ENCODE measurements at places on chromosomes 13 and 19.

DNA sequence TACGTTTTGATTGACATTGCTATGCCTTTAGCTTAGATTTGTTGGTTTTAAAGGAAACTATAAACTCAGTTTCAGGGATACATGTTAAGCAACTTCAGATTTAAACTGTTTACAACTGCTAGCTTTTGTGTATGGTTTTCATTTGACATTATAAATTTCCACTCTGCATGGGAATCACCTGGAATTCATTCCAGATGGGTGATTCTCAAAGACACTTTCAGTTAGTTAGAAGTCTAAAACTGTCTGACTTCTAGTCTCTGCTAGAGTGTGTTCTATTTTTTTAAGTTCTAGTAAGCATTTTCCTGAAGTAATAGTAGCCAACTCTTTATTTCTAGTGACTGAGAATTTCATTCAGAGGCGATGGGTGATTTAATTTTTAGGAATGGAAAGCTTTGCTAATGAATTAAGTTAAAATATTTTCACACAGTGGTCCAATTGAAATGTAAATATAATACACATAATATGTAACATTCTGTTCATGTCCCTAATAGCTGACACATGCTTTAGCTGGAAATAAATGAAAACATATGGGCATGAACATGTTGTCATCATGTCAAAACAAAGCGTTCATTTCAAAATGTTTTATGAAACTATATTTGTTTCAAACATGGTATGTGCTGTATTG lies 58.3 kb upstream of the CSNK1A1L start:
- DNase-seq: peak; percentile 21

DNA sequence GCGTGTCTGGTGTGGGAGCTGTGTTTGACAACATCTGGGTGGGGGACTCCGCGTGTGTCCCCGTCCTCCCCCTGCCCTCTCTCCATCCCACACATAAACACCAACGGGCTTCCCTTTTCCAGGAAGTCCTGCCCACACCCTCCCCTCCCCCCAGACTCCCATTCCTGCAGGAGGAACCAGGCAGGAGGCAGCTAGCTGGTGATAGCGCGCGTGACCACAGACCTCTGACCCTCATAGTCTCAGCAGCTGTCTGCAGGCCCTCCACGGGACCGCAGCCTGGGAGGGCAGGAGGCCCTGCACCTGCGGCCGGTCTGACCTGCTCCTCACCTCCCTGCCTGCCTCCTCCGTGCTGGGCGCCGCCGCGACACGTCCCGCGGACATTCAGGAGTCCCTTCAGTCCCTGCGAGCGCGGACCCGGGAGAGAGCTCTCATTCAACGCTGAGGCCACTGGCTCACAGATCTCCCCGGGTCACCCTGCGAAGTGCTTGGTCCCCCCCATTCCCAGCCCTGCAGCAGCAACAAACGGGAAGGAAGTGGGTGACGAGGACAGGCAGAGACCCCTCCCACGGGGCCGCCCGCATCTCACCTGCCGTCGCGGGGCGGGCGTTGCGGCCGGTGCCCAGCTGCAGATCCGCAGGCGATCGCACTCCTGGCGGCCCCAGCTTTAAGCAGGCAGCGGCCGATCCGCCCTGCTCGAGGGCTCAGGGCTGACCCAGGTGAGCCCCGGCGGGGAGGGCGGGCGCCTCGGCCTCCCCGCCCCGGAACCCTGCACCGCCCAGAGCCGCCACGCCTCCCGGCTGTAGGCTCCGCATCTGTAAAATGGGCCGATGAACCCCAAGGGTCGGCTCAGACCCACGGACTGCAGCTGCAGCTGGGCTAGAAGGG lies 1.1 kb upstream of the ACP5 start:
- DNase-seq: peak; percentile 32

GRCh38 chr19:21256722-21257121 lies 72.5 kb downstream of the ZNF708 start:
- peak; percentile 28 for DNase-seq

DNA sequence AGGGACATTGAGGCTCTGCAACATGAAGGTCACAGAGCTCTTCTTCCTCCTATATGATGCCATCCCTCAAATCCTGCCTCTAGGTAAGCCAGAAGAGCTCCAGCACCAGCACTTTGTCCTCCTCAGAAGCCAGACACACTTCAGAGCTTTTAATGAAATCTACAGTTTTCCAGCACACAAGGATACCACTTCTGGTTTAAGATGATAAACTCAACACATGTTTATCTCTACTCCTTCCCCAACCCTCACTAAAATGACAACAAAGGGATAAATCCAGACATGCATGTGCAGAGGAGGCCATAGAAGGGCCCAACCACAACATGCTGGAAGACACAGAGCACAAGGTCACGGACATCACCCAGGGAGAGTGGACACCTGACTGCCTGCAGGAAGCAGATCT lies 195.3 kb downstream of the USP12 start:
- DNase-seq: no peak

GRCh38 chr19:39139971-39140453 lies 14.4 kb downstream of the PAK4 start:
- DNase-seq: no peak

- no peak for DNase-seq
Measured at GRCh38 chr19:38537071-38537936, 80.4 kb downstream of the MAP4K1 start.

DNA sequence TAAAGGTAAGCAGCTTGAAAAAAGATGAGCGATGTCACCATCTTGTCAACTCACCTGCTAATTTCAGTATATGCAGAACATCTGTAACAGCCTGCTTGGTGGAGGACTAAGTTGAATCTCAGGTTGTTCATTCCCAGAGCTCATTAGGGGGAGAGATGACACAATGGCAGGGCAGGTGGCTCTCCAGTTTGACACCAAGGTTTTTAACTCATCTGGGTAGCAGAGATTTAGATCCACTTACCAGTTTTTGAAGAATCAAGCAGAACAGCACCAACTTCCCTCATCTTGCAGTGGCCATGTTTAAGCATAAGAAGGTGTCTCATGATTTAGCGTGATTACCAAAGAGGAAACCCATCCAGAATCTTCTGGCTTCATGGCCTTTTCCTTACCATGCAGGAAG lies 168.3 kb downstream of the TSHZ3 start:
- no peak for DNase-seq

DNA sequence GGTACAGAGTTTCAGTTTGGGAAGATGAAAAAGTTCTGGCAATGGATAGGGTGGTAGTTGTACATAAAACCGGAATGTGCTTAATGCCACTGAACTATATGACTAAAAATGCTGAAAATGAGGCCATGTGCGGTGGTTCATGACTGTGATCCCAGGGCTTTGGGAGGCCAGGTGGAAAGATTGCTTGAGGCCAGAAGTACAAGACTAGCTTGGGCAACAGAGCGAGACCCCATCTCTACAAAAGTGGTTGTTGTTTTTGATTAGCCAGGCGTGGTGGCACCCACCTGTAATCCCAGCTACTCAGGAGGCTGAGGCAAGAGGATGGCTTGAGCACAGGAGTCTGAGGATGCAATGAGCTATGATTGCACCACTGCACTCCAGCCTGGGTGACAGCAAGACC lies 12.8 kb downstream of the SMAD9 start:
- DNase-seq: no peak

GRCh38 chr19:38030686-38031422 lies 123.8 kb downstream of the SIPA1L3 start:
- DNase-seq: no peak

- peak; percentile 99 for DNase-seq
Measured at GRCh38 chr13:37134411-37135041, 29.1 kb upstream of the CSNK1A1L start.

- DNase-seq: no peak
Measured at GRCh38 chr13:102930566-102930965, 84.7 kb downstream of the ERCC5 start.

DNA sequence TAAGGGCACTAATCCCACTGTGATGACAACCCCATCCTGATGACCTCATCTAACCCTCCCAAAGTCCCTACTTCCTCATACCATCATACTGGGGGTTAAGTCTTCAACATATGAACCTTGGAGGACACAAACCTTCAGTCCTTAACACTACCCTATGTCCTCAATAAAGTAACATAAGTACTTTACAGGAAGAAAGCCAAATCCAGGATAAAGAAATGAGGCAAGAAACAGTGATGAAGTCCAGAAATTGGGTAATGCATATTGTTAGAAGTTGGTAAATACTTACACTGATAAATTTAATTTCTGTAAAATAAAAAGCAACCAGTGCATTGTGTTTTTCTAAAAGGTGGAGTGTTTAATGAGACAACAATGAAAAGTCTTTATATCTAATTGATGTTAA lies 284.8 kb upstream of the SOX21 start:
- DNase-seq: no peak

GRCh38 chr13:67964091-67964490 lies 734.0 kb upstream of the PCDH9 start:
- no peak for DNase-seq

GRCh38 chr13:44971656-44972595 lies 17.3 kb downstream of the NUFIP1 start:
- DNase-seq: peak; percentile 52

- DNase-seq: peak; percentile 28
Measured at GRCh38 chr13:105343134-105343806, 1192.2 kb downstream of the EFNB2 start.

GRCh38 chr19:28472843-28473242 lies 740.1 kb downstream of the UQCRFS1 start:
- DNase-seq: no peak

DNA sequence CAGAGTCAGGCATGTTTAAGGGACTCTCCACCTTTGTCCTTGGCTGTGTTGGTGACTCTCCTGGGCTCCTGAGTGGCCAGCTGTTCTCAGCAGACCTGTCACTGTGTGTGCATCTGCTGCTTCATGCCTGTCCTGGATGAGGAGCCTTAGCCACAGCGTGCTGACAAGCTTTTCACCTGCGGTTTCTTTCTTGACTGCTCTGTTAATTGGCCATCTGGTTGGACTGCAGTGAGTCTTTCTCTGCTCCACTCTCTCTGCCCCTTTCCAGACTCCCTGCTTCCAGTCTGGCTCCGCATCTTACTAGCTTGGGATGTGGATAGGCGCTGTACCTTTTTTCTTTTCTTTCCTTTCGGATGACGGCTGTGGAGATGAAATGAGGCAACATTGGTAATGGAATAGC lies 38.8 kb downstream of the POLR1D start:
- no peak for DNase-seq

GRCh38 chr13:29969286-29969685 lies 118.9 kb upstream of the UBL3 start:
- peak; percentile 42 for DNase-seq

- DNase-seq: no peak
Measured at GRCh38 chr19:937259-937694, 11.4 kb downstream of the ARID3A start.

GRCh38 chr13:91348906-91349435 lies 1.5 kb downstream of the MIR17HG start:
- DNase-seq: peak; percentile 85

- DNase-seq: no peak
Measured at GRCh38 chr19:47603706-47604565, 5.0 kb upstream of the BICRA start.

DNA sequence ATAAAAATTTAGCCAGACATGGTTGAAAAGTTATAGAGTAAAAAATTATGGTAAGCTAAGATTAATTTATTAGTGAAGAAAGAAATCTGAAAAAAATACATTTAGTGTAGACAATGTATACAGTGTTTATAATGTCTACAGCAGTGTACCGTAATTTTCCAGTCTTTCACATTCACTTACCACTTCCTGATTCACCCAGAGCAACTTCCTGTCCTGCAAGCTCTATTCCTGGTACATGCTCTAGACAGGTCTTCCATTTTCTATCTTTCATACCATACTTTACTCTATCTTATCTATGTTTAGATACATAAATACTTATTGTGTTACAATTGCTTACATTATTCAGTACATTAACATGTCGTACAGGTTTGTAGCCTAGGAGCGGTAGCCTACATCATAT lies 1387.8 kb upstream of the ATXN8OS start:
- DNase-seq: no peak

DNA sequence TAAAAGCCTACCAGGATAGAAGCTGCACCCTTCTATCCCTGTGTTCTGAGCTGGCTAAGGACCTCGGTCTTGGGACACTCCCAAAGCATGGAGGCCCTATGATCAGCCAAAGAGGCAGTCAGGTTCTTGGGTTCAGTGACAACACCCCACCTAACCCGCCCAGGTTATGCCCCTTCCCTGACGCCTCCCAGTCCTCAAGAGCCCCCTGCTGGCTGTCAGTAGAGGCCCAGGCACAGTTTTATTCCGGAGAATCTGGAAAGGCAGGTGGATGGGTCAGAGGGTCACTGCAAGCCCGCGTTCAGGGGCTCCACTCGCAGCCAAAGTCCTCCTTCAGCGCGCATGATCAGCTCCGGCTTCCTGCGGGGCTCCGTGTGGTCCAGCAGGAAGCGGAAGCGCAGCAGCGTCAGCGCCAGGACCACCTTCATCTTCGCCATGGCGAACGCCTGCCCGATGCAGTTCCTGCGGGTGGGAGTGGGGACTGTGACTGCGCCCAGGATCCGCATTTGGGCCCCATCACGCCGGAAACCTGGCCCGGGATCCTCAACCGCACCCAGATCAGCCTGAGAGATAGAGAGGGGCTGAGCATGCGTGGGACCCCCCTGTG lies 22.3 kb downstream of the OR10H3 start:
- DNase-seq: no peak

- DNase-seq: no peak
Measured at GRCh38 chr19:17615889-17616685, 60.6 kb downstream of the COLGALT1 start.

- no peak for DNase-seq
Measured at GRCh38 chr19:53537121-53537520, 824 bp upstream of the ZNF331 start.

DNA sequence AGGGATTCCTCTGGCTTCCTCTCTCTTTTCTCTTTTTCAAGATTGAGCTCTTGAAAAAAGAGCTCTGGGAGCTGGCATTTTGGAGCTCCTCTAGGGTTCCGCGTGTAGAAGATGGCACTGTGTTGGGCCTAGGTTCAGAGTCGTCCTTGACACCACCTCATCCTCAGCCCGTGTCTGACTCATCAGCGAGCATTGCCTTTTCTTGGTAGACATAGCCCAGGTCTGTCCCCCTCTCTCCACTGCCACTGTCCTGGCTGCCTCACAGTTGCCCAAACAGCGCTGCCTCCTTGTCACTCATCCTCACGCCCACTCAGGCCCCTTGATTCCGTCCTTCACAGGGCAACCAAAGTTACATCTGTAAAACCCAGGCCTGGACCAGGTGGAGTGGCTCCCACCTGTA lies 24.6 kb downstream of the PAK4 start:
- no peak for DNase-seq

DNA sequence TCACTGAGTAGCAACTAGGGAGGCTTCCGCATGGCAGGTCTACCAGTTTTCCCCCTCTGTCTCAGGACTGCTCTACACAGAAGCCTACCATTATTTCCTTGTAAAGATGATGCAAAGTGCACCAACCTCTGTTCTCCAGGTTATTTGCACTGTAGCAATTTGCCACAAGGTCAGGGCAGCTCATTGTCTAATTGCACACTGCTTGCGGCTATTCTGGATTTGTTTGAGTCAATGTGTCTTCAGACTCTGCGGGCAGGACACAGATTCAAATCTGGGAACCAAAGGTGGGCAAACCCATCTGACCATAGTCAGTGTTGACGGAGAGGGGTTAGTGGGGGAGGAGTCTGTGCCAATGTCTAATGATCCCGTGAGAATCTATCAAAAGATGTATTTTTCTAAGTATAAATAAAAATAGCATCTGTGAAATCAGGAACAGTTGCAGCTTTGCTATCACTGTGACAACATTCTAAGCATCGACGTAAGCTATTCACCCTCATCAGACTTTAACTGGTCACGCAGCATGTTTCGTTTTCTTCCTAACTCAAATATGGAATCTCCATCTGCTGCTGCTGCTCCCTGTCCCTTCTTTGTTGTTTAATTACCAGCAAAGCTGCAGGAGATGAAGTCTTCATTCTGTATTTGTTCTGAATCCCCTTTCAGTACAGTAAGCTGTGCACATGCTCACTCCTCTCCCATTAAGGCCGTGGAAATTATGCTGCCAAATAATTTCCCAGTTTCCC lies 26.4 kb downstream of the CYSLTR2 start:
- no peak for DNase-seq

GRCh38 chr19:8639821-8640401 lies 9.5 kb downstream of the NFILZ start:
- peak; percentile 40 for DNase-seq

All from fibroblast of villous mesenchyme (primary cell).